ENCODE measurements at places on chromosomes 16 and 17.
A peak's percentile ranks its signal among the peaks of the same experiment; 100 is the strongest.

DNA sequence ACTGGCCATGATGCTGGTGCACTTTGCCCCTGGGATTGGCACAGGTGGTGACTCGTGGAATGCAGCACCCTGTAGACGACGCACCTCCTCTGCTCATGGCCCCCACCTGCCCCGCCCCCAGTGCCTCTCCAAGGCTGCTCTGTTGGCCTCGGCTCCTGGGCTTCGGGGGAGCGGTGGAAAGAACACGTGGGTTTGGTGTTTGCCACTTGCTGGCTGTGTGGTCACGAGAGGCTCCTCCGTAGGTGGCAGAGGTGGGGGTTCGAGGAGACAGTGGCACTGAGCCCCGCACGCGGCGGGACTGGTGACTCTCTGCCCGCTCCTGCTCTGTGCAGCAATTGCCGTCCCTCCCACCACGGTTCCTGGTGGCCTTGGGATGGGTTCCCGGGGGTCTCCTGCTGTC, 82.8 kb upstream of the ZNF750 start:
- DNase-seq = no peak

DNA sequence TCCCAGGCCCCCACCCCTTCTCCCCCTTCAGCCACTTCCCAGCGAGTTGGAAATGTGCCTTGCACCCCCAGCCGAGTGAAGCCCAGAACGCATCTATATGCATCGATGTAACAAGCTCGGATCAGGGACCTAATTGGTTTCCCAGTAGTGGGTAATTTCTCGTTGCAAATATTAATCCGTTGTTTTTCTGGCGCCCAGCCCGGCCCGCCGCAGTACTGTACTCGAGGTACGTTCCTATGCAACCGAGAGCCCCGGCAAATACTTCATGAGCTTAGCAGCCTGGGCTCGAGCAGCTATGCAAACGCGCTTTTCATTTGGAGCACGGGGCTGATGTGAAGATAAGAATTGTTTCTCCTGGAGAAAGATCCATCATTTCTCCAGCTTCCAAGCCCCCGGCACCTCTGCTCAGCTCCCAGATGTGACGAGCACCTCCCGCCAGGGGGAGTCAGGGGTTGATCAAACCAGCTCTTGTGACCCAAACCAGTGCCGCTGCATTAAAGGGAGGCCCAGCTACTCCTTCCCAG, 229.8 kb downstream of the KATNIP start:
- DNase-seq = no peak

DNA sequence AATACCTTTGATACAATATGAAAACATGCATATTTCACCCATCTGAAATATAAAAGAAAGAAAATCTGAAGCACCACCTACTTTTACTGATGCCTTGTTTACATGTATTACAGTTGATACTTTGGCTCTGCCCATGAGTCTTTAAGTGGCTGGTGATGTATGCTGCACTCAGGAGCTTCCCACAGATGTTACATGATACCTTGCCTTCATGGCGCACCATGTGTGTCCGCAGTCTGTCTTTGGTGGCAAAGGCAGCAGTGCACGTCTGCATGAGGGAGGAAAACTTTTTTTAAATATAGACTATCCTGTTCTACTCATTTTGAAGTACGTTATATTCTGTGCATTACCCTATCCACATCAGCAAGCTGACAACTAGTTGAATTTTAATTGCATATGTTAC, 7.5 kb downstream of the VEZF1 start:
- no peak for DNase-seq

- DNase-seq = no peak
These were observed 116.0 kb downstream of the SNX29 start for GRCh38 chr16:12092544-12092921.

GRCh38 chr17:34852614-34853013, 108.6 kb downstream of the CCT6B start:
- DNase-seq = no peak

DNA sequence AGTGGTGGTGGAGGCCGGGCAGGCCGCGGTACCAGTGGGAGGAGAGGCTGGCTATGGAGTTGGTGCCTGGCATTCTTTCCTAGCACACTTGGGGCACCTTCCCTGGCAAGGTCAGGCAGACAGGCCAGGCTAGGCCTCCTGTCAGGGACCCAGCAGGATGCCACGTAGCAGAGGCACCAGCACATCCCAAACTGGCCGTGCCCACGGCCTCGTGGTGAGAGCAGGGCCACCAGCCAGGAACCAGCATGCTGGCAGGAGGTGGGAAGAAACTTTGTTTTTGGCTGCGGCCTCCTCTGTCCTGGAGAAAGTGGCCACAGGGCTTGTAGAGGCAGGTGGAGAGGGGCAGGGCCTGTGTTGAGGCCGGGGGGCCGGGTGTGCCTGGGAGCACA, 57.6 kb upstream of the CBFA2T3 start:
- DNase-seq = no peak

GRCh38 chr17:43572368-43572980, 26.3 kb upstream of the ETV4 start:
- DNase-seq = no peak

- no peak for DNase-seq
These were observed 583 bp upstream of the ZNF747 start for GRCh38 chr16:30535106-30535776.

DNA sequence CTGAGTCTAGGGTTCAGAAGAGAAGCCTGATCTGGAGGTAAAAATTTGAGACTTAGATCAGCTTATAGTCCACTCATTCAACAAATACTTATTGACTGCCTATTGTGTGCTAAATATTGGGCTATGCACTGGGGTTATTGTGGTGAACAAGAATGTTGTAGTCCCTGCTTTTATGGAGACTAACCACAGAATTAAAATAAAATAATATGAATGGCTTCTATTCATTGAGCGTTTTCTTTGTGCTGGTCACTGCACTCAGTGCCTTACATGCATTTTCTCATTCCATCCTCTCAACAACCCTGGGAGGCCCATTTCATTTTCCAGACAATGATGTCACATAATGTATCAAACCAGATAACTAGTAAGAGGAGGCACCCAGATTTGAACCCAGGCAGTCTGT, 4.8 kb downstream of the NEK8 start:
- no peak for DNase-seq

- no peak for DNase-seq
These were observed 1.2 kb downstream of the LLGL2 start for GRCh38 chr17:75526555-75527270.

GRCh38 chr17:73686126-73686525, 41.9 kb upstream of the SDK2 start:
- DNase-seq = no peak

GRCh38 chr17:5864741-5865657, 205.2 kb upstream of the WSCD1 start:
- no peak for DNase-seq

- no peak for DNase-seq
These were observed 13.3 kb upstream of the ABR start for GRCh38 chr17:1192911-1193699.

DNA sequence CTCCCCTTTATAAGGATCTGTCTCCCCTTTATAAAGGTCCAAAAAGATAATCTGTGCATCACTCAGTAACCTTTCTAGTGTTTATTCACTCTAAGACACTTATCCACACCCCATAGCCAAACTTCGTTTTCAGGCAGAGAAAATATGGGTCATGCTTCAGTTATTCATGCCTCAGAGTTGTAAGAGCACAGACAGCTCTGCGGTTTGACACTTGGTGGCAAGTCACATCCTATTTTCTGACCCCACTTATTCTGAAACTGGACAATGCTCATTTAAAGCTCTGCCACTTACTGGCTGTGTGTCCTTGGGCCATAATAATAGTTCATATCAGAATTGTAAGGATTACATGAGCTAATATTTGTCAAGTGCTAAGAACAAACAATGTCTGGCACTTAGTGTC, 2.0 kb upstream of the KRTAP2-1 start:
- no peak for DNase-seq

- DNase-seq = no peak
These were observed 1.2 kb upstream of the AKAP10 start for GRCh38 chr17:19978805-19979211.

GRCh38 chr16:2518823-2519710, 1.1 kb upstream of the AMDHD2 start:
- no peak for DNase-seq

DNA sequence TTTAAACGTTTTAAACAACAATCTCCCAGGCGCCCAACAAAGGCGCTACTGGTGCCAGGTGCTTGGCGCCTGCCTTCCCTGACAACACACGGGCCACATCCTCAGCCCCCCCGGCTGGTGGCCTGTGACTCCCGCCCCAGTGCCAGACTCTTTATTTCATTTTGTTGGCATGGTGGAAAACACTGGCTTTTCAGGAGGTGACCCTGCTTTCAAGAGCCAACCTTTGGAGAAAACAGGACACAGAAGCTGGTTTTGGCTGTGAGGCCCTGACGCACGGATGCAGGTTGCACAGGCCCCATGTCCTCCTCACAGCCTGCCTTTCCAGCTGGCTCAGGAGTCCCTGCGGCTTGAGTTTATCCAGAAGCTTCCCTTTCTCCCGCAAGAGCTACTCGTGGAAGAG, 100.0 kb downstream of the METRNL start:
- DNase-seq = peak; percentile 3

DNA sequence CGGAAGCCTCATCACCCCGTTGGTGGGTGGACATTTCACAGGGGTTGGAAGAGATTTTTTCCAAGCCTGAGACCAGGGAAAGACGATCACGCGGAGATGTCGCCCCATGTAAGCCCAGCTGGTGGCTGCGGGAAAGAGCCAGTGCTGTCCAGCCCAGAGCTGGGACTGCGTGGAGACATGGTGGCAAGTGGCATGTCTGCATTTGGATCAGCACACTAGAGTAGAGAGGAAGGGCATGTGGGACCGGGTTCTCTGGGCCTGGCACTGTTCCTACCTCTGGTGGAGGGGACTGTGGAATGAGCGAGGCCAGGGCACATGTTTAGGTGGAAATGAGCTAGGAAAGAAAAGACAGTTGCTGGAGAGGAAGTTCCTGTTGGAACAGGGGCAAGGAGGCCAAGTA, 20.0 kb downstream of the SBK1 start:
- DNase-seq = no peak

DNA sequence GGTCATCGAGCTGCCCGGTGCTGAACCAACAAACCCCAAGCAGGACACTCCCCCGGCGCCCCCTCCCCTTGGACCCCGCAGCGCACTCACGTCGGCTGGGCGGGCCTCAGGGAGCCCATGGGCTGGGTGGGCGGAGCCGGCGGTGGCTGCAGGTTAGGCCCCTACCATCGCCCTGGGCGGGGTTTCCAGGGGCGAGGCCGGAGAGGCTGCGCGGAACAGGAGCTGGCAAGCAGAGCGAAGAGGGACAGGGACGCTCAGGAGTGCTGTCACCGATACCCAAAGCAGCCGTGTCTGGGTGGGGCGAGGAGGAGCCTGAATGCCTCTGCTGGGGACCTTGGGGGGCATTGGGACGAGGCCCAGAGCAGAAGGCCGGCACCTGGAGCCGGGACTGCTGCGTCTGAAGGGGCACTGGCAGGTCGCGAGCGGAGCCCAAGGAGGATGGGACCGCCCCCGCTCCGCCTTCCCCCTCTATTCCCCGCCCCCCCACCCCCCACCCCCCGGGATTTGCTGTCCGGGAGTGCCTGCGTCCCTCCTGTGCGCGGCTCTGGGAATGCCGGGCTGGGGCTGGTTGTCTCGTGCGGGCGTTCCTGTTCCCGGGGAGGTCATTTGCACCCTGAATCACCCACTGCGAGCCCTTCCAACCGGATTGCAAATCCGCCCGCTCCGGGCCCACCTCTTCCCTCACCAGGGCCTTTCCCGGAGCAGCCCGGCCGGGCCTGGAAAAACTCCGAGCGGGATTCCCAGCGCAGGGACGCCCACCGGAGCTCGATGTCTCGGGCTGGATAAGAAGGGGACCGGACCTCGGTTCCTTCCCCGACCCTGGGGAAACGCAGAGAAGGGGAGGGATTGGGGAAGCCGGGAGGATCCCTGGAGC, 902 bp downstream of the ARHGAP27 start:
- DNase-seq = peak; percentile 87

GRCh38 chr17:57612202-57613071, 132.7 kb downstream of the CCDC182 start:
- DNase-seq = no peak

GRCh38 chr17:47982645-47983390, 11.9 kb downstream of the CDK5RAP3 start:
- DNase-seq = no peak

DNA sequence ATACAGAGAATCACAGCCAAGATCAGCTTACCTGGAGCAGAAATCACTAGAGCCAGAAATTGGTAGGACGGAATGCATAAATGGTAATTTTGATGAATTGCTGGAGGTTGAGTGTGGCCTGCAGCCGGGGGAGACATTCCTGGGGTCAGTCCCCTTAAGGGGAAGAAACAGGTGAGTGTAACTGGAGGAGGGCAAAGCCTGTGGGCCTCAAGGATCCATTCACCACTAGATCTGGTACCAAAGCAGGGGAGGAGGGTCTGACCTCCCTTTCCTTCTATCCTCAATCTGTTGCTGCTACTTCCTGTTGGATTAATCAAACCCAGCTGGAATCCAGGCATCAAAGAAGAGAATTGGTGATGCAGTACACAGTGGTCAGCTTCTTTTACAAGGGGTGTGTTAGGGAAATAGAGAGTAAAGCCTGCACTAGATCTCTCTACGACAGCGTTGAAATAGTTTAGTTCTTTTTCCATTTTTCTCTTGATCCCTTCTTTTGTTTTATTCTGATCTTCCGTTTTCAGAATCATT, 8.6 kb upstream of the ABCA9 start:
- no peak for DNase-seq

- no peak for DNase-seq
These were observed 14.0 kb upstream of the PVALEF start for GRCh38 chr17:81151278-81151677.

GRCh38 chr17:49069585-49070273, 62.8 kb upstream of the B4GALNT2 start:
- DNase-seq = no peak

DNA sequence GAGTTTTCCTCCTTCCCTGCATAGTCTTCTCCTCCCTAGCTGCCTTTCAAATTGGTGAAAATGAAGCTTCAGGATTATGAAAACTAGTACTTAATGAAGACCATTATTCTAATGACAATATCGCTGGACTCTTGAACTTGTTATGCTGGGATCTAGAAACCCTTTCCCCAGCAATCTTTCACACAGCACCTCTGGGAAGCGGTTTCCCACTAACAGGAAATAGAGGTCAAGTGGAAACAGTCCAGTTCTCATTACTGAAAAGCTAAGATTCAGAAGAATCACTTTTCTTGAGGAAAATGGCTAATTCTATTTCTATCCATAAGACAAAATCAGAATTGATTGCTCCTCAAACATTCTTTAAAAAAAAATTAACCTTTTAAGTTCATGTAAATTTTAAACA, 2.0 kb upstream of the VEZF1 start:
- no peak for DNase-seq

DNA sequence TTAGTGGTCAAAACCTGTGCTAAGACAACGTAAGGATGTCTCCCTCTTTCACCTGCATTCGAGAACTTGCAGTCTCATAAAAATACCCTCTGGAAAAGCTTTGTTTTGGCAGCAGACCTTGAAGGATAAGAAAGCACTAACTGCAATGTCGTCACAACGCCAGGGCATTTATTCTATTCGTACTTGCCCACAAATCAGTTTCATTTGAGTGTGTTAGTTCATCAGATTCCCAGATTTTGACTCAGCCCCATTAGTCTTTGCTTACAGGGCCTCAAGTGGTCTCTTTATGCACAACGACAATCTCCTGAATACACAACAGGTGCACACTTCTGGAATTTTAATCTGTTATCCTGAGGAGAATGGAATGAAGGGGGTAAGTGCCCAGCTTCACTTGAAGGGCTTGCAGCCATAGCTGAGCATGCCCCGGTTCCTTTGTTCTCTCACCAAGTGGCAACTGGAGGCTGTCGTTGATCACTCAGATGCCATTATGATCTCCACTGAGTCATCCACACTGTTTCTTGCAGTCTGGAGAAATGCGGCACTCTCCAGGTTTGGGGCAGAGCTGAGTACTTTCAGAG, 58.8 kb downstream of the CLEC19A start:
- no peak for DNase-seq

Data from activated T-cell treated with anti-CD3 and anti-CD28 coated beads, Interleukin-2, amount 50 U/mL, for 48 hours (primary cell).